ENCODE measurements at places on chromosomes 7 and 10. TPM values are rescaled to one million over a fixed set of nuclear protein-coding genes. Genes with fewer than 3 reads are reported as not detected.

Gene ADIRF
- total RNA-seq, result 23.9 TPM

GRCh38 chr7:96188591-96188991, 133.3 kb downstream of the SLC25A13 start:
- no peak overlapping the region for H3K4me3 ChIP-seq
- H3K4me1 ChIP-seq, result no peaks in the 10 kb centered on the region
- no peaks in the 10 kb centered on the region for H3K27me3 ChIP-seq
- peaks cover 4% of the 10 kb centered on the region for H3K36me3 ChIP-seq
- H3K27ac ChIP-seq, result no peak overlapping the region
- no peak for DNase-seq

GRCh38 chr7:129950191-129950932, 2.4 kb downstream of the UBE2H start:
- peak overlapping the region; percentile 94 for H3K4me3 ChIP-seq
- H3K27me3 ChIP-seq, result no peaks in the 10 kb centered on the region
- H3K4me1 ChIP-seq, result peaks cover 16% of the 10 kb centered on the region
- H3K27ac ChIP-seq, result peak overlapping the region; percentile 96
- peak; percentile 11 for DNase-seq

DNA sequence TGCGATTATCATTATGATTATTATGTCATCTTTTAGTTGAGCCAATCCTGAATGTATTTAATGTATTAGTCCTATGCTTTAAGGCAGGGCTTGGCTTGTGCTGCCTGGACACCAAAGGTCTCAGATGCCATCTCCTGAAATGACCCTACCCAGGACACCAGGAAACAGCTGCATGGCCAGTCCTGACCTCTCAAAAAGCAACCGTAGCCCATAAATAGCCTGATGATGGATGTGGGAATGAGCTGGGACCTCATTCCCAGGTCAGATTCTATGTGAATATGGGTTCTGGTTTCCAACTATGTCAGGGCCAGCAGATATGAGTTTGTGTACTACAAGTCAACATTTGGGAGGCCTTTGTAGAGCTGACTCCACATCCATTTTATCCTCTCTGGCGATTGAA, 438.4 kb downstream of the NRG3 start:
- H3K36me3 ChIP-seq, result no peaks in the 10 kb centered on the region
- H3K27ac ChIP-seq, result no peak overlapping the region
- DNase-seq, result no peak
- no peaks in the 10 kb centered on the region for H3K4me1 ChIP-seq

DNA sequence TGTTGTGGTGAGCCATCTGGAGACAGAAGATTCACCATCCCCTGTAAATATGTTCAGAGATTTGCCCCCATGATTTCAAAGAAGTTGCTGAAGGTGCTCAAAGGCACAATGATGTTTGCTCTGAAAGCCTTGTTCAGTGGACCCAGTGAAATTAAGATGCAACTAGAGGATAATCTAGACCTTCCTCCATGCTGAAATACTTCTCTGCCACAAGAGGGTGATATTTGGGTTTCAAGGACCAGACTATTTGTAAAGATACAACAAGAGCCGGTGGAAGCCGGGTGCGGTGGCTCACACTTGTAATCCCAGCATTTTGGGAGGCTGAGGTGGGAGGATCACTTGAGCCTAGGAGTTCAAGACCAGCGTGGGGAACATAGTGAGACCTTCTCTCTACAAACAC, 13.5 kb upstream of the MSRB2 start:
- no peak for DNase-seq
- H3K27ac ChIP-seq, result no peak overlapping the region
- H3K4me1 ChIP-seq, result no peaks in the 10 kb centered on the region
- no peak overlapping the region for H3K4me3 ChIP-seq
- no peaks in the 10 kb centered on the region for H3K36me3 ChIP-seq

DNA sequence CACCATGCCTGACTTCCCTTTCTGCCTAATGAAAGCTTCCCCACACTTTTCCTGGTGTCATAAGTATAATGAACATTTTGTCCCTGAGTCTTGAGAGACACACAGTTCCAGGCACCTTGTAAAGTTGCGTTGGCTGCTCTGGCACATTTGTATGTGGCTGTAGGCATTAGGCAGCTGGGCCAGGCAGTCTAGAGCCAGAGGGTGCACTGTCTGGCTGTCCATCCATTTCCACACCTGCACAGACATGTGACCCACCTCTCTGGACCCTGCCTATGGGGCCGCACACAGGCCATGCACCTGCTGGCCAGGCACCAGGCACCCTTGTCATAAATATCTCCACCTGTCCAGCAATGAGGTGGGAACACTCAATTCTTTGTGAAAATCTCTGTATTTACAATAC, 54.7 kb upstream of the ANTXRL start:
- no peak overlapping the region for H3K27ac ChIP-seq
- no peak overlapping the region for H3K4me3 ChIP-seq
- DNase-seq, result no peak
- no peaks in the 10 kb centered on the region for H3K36me3 ChIP-seq

- no peak overlapping the region for H3K4me3 ChIP-seq
- DNase-seq, result no peak
- H3K27me3 ChIP-seq, result peaks cover 2% of the 10 kb centered on the region
- no peak overlapping the region for H3K27ac ChIP-seq
- H3K36me3 ChIP-seq, result no peaks in the 10 kb centered on the region
Observed at GRCh38 chr10:22992075-22992474, 64.2 kb downstream of the ARMC3 start.

DNA sequence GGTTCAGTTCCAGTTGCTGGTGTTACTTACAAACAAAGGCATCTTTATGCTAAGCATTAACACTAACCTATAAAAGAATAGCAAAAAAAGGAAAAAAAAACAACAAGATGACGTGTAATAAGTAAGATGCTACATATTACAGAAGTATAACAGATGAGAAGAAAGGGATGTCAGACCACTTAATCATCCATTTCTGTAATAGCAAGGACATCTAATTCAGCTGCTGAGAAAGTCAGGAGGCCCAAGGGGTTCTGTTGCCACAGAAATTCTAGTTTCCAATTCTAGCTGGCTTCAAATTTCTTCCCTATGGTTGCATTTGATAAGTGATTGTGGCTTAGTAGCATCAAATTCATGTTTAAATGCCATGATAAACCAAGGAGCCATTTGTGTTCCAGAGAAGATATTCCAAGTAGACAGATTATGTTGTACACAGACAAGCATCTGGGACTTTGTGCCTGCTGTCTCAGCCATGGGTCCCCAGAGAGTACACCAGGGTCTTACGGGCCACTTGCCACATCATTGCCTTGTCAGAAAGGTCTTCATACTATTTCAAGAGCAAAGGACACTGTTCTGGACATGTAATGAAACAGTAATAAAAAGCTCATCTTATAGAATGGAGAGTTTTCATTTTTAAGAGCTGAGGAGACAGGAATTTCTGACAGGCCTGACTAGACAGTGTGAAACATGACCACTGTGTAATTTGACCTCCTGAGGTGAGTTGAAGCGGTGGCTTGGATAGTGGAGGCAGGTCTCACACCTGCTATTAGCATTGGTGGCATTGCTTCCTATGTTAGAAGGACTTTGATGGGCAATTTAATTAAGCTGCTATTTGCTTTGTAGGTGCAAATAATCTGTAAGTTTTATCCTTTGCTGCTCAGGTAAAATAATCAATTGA, 4.2 kb upstream of the ASB4 start:
- H3K27ac ChIP-seq, result no peak overlapping the region
- no peak overlapping the region for H3K4me3 ChIP-seq
- no peaks in the 10 kb centered on the region for H3K36me3 ChIP-seq
- no peak for DNase-seq
- H3K27me3 ChIP-seq, result no peaks in the 10 kb centered on the region

Gene GPR85
- 46.8 TPM for total RNA-seq

DNA sequence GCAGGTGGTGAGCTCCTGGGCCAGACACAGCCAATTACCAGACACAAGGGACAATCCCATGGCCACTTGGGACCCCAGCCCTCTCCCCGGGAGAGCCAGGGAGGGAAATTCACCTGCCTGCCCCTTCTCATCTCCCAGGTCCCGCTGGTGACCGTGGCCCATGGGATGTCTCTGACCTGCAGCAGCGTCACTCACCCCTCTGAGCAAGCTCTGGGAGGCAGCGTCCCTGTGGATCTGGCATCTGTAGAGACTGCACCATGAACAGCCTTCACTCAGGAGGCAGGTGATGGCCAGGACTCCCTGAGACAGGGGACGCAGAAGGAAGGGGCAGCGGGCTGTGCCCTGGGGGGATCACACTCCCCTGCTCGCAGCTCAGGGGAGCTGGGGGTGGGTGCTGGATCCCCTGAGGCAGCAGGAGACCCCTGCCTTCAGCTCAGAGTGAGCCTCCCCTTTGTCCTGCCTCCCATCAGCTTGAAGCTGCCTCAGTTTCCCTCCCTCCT, 90.8 kb downstream of the FOXL3 start:
- DNase-seq, result no peak
- H3K27ac ChIP-seq, result no peak overlapping the region
- no peak overlapping the region for H3K4me3 ChIP-seq
- H3K27me3 ChIP-seq, result peaks cover 24% of the 10 kb centered on the region

DNA sequence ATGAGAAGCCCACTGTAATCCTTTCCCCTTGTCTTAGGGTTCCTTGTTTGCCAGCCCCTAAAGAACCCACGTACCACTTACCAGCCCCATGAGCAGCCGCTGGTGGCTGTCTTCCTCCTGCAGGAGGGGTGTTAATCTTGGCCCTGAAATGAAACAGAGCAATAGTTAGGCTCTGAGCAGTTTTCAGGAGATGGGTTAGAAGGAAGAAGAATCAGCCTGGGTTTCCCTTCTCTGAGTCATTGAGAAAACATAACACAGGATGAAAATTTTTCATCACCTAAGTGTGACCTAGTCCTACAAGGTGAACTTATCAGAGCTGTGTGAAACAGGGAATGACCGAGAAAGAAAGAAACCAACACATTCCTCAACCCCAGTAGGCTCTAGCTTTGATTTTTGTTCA, 90.0 kb downstream of the GSAP start:
- no peak overlapping the region for H3K27ac ChIP-seq
- H3K27me3 ChIP-seq, result no peaks in the 10 kb centered on the region
- H3K36me3 ChIP-seq, result no peaks in the 10 kb centered on the region
- peaks cover 4% of the 10 kb centered on the region for H3K4me1 ChIP-seq
- no peak for DNase-seq

DNA sequence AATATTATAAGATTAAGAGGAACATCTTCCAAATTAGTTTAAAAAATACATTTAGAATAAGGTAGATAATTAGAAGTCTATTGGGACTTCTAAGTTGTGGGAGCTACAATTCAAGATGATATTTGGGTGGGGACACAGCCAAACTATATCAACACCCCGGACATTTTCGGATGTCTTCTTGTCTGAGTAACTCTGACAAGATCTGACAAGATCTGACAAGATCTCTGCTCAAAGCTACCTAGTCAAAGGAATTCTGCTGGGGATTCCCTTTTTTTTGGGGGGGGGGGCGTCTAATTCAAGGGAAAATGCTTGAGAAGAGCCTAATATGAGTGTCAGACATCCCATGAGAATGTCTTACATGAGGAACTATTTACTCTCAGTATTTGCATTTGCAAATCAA, 5.2 kb upstream of the AGMO start:
- no peak for DNase-seq
- no peaks in the 10 kb centered on the region for H3K27me3 ChIP-seq
- no peak overlapping the region for H3K27ac ChIP-seq

DNA sequence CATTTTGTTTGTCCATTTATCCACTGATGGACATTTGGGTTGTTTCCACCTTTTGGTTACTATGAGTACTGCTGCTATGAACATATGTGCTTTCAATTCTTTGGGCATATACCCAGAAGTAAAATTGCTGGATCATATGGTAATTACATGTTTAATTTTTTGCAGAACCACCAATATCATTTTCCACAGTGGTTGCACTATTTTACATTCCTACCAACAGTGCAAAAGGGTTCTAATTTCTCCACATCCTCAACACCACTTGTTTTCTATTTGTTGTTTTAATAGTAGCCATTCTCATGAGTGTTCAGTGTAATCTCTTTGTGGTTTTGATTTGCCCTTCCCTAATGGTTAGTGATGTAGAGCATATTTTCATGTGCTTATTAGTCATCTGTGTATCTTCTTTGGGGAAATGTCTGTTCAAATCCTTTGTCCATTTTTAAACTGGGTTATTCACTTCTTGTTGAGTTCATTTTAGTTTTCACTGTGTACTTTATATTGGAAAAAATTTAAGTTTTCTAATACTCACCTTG, 101.9 kb downstream of the HIBADH start:
- no peaks in the 10 kb centered on the region for H3K27me3 ChIP-seq
- no peaks in the 10 kb centered on the region for H3K4me1 ChIP-seq
- H3K4me3 ChIP-seq, result no peak overlapping the region
- H3K27ac ChIP-seq, result no peak overlapping the region
- no peak for DNase-seq

DNA sequence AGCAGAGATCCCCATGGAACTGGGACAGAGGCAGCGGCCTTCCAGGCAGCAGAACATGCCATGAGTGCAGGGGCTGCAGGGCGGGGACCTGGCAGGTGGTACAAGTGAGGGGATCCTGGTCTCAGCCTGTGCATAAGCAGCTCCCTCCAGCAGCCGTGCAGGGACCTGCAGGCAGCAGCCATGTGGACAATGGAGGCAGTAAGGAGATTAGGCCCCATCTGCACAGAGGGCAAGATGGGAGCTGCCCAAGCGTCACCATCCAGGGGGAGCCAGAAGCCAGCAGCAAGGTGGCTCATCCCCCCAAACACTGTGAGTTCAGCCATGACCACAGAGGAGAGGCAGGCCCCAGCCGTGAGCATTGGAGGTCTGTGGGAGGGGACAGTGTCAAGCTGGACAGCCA, 3.1 kb downstream of the DDC start:
- no peak overlapping the region for H3K4me3 ChIP-seq
- peaks cover 10% of the 10 kb centered on the region for H3K4me1 ChIP-seq
- H3K36me3 ChIP-seq, result no peaks in the 10 kb centered on the region
- no peak overlapping the region for H3K27ac ChIP-seq
- no peak for DNase-seq

DNA sequence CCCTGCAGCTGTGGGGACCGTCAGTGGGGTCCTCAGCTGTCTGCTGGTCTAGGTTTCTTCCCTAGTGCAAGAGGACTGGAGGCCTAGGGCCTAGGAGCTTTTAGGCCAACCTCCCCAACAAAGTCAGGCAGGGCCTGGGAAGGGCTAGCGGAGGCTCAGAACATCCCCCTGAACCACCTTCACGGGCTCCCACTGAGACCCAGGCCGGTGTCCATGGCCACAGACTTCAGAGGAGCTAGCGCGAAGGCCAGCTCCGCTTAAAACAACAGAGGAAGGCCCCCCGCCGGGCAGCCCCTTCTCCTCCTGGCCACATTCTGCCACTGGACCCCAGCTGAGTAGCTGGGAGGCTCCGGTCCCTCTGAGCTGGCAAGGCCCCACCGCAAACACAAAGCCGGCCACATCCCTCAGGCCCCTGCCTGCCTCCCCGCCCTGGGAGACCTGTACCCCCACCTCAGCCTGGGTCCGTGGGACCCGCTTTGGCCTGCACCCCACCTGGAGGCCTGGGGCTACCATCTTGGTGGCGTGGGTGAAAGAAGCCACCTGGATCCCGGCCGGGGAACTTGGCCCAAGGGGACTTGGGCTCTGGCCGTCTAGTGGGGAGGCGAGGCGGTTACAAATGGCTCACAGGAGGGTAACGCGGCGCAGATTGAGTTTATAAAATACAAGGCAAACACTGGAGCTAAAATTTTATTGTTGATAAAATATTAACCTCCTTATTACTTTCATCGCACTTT, 5.4 kb upstream of the UNCX start:
- H3K27ac ChIP-seq, result no peak overlapping the region
- no peak overlapping the region for H3K4me3 ChIP-seq
- peaks cover 89% of the 10 kb centered on the region for H3K27me3 ChIP-seq
- H3K36me3 ChIP-seq, result no peaks in the 10 kb centered on the region
- DNase-seq, result no peak

Gene ALOX5
- total RNA-seq, result 9.3 TPM

Data from spinal cord (tissue), 10 donors.